Neural cell (in vitro differentiated cells): ENCODE measurements at places on chromosomes 2 and 18. TPM values are rescaled to one million over a fixed set of nuclear protein-coding genes. Genes with fewer than 3 reads are reported as not detected.

Gene DSC3
- polyA plus RNA-seq, result 0.10 TPM in 1 of 2 replicates, not detected in the other

Gene CRYBA2
- polyA plus RNA-seq, result not detected in 2 replicates

Gene NCK2
- 49.4 and 60.5 TPM in 2 replicates for polyA plus RNA-seq

Gene GKN2
- not detected in 2 replicates for polyA plus RNA-seq

Gene OBSL1
- polyA plus RNA-seq, result 59.7 and 75.2 TPM in 2 replicates

Gene STPG4
- 0.98 TPM in 1 of 2 replicates, not detected in the other for polyA plus RNA-seq

Gene DSG4
- polyA plus RNA-seq, result not detected in 2 replicates

Gene MAP3K19
- not detected in 2 replicates for polyA plus RNA-seq

Gene ATP8B1
- polyA plus RNA-seq, result not detected in 2 replicates
